ENCODE measurements at places on chromosomes 7 and 10.

- no peak for DNase-seq
These were observed 82.9 kb downstream of the KIAA1549 start for GRCh38 chr7:138898255-138898654.

GRCh38 chr7:21938463-21938862 lies 7.2 kb downstream of the CDCA7L start:
- DNase-seq: no peak

DNA sequence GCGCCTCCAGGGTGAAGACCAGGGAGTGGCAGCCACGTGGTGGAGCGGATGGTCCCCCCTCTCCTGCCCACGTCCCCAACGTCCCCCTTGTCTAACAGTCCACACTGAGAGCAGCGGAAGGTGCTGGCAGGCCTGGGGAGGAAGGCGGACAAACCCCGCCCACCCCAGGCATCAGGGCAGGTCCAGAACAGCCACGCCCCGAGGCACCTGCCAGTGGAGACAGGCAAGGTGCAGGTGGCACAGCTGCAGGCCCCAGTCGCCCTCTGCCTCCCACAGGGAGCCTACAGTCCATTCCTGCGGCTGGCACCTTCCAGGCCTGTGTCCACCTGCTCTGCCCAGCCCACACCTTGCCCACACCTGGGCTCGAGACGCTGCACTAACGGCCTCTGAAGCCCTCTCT lies 24.9 kb downstream of the CYP2W1 start:
- DNase-seq: no peak

DNA sequence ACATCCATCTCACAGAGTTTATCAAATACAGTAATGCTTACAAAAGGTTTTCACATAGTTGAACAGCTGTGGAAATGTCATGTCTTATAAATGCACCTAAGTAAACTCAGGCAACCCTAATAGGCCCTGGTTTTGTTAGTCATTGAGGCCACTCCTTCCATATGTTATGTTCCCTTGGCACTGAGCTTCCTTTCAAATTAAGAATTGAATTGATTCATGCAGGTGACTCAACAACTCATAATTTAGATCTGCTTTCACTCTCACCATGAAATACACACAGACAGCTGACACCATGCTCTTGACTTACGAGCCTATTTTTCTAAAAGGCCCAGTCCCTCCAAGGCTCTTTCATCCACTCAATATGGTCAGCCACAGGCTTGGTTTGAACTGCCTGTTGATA lies 476.9 kb downstream of the KCNMA1 start:
- DNase-seq: no peak

- DNase-seq: no peak
These were observed 75.8 kb downstream of the CALN1 start for GRCh38 chr7:72336382-72336631.

GRCh38 chr7:97005183-97006054 lies at the start of gene DLX6:
DLX6 (plus strand) TSS chr7:97005553; CDS start chr7:97005978, 425 bp downstream.
- DNase-seq: peak; percentile 95

- DNase-seq: no peak
These were observed 59.9 kb downstream of the INSIG1 start for GRCh38 chr7:155357573-155358041.
